Glutamatergic neuron (in vitro differentiated cells): ENCODE measurements at places on chromosomes 12 and 14. TPM values are rescaled to one million over a fixed set of nuclear protein-coding genes. Genes with fewer than 3 reads are reported as not detected.
A peak's percentile ranks its signal among the peaks of the same experiment; 100 is the strongest.

RASSF8 gene
- 41.3 TPM for total RNA-seq

- DNase-seq, result no peak
Measured at GRCh38 chr14:82667006-82667405, 1133.4 kb upstream of the SEL1L start.

KCNC2 gene
- total RNA-seq, result 11.6 TPM

DNA sequence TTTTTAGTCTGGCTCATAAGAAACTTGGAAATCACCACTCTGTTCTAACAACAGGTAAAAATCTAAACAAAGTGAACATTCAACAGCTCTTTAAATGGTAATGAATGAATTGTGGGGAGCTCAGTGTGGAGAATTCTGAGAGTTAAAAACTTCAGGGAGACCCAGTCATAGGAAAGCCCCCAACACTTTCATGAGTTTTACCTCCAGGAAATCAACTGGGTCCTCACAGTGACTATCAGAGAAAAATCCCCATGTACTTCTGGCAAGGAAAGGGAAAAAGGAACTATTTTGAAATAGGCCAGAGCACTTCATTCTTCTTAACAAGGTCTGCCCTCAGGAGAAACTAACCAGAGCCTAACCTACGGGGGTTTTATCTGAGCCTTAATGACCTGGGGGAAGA, 134.7 kb downstream of the CMAS start:
- no peak for DNase-seq

DNA sequence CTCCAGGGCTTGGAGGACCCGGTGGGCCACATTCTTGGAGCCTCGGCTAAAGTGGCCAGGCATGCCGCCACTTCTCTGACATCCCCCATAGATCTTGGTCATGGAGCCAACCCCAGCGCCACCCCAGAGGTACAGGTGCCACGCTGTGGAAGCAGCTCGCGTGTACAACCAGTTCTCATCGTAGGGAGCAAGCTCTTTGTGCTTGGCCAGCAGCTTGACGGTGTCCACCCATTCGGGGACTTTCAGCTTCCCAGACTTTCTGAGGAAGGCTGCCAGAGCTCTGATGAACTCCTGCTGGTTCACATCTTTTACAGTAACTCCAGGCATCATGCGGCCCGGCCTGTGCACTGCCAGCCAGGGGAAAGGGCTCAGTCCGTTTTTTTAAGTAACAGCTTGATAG, 29.3 kb upstream of the EAPP start:
- DNase-seq, result no peak

DNA sequence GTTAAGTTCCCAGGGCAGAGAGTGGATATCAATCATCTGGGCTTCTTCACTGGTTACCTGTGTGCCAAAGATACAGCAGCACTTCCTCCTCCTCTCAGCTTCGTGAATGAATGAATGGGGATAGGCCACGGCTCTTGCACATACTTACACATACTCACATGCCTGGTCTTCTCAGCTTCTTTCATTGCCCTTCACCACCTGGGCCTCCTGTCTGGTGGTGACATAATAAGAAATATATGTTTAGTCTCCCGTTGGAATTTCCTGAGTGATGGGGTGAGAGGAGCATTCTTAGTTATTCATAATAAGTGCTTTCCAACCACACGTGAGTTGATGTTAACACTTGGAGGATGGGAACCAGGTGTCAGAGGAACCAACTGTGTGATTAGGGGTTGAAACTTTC, 268.1 kb upstream of the RMST start:
- DNase-seq, result no peak

- DNase-seq, result no peak
Measured at GRCh38 chr14:61973981-61974380, 211.8 kb downstream of the SNAPC1 start.

GRCh38 chr12:47488888-47489287, 216.9 kb downstream of the RPAP3 start:
- no peak for DNase-seq

- no peak for DNase-seq
Measured at GRCh38 chr14:63901434-63902085, 48.8 kb downstream of the SYNE2 start.

BMAL2 gene
- total RNA-seq, result 5.3 TPM

DNA sequence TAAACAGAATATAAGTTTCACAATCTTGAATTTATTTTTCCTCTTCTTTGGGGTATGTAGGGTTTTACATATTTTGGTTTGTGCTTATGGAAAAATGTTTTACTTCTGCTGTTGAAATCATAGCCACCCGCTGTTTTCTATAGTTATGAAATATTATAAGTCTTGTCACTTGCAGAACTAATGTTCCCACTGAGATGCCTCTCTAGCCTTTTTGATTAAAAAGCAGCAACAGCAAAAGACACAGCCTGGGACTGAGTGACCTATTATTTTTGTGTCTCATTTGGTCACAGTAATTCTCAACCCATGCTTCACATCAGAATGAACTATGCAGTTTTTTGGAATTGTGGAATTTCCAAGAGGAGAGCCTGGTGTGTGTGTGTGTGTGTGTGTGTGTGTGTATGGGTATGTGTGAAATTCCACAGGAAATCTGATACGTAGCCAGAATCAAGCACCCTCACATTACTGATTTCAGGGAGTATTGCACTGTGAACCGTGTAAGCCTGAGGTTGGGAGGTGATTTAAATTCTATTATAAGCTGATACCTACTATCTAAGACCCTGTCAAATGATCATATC, 55.7 kb upstream of the FRMD6 start:
- no peak for DNase-seq

SDS gene
- not detected for total RNA-seq

APOF gene
- not detected for total RNA-seq

- DNase-seq, result no peak
Measured at GRCh38 chr14:39491134-39491571, 58.9 kb upstream of the FBXO33 start.

- no peak for DNase-seq
Measured at GRCh38 chr12:120438495-120439198, 734 bp downstream of the COX6A1 start.

- DNase-seq, result no peak
Measured at GRCh38 chr12:6288235-6288634, 22.2 kb upstream of the PLEKHG6 start.

DNA sequence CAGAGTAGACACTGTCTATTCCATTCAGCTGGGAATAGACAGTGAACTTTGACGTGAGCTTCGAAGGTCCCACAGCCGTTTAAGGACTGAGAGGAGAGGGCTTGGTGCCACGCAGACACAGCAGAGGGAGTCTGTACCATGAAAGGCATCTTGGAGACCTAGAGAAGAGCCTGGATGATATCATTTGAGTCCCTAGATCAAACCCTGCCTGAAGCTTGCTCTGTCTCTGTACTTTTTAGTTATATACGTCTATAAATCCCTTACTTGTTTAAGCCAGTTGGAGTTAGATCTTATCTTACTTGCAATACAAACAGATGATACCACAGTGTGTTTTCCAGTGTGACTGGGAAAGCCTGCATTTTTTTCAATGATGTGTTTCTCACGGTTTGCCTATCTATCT, 128.9 kb upstream of the RTL1 start:
- DNase-seq, result no peak

- DNase-seq, result no peak
Measured at GRCh38 chr14:80491131-80491530, 279.8 kb upstream of the DIO2 start.

DNA sequence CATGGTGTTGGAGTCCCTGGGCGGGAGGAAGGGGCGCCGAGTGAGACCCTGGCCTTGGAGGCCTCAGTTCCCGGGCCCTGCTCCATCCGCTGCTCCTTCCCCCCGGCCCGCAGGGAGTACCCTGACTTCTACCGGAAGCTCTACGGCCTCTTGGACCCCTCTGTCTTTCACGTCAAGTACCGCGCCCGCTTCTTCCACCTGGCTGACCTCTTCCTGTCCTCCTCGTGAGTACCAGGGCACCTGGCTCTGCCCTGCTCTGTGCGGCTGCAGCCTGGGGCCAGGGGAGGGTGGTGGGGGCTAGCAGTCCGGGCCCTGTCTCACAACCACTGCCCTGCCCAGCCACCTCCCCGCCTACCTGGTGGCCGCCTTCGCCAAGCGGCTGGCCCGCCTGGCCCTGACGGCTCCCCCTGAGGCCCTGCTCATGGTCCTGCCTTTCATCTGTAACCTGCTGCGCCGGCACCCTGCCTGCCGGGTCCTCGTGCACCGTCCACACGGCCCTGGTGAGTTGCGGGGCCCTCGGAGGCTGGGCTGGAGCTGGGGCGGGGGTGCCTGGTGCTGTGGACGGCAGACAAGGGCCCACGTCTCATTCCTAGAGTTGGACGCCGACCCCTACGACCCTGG, 7.0 kb downstream of the NOC4L start:
- DNase-seq, result peak; percentile 10

ATG2B gene
- 27.5 TPM for total RNA-seq
